ENCODE measurements at places on chromosomes 2 and 18. TPM values are rescaled to one million over a fixed set of nuclear protein-coding genes. Genes with fewer than 3 reads are reported as not detected.

The SPATA3 gene
- not detected for total RNA-seq

The DYNAP gene
- total RNA-seq = not detected

The LANCL1 gene
- total RNA-seq = 32.3 TPM

The SLC4A1AP gene
- 27.1 TPM for total RNA-seq

The TUBB8B gene
- not detected for total RNA-seq

The VAMP8 gene
- total RNA-seq = 90.9 TPM

The CHRNA1 gene
- not detected for total RNA-seq

The ALLC gene
- total RNA-seq = not detected

The C2orf66 gene
- 0.33 TPM for total RNA-seq

The CTDSP1 gene
- total RNA-seq = 103 TPM

The HIBCH gene
- total RNA-seq = 26.7 TPM

The ZNF804A gene
- not detected for total RNA-seq

The SALL3 gene
- not detected for total RNA-seq

The MDH1B gene
- 0.12 TPM for total RNA-seq

The KLHL30 gene
- not detected for total RNA-seq

The SKA1 gene
- total RNA-seq = 22.1 TPM

The UGT1A4 gene
- not detected for total RNA-seq

The KANSL3 gene
- 46.5 TPM for total RNA-seq

The FIGN gene
- not detected for total RNA-seq

The BARD1 gene
- total RNA-seq = 34.3 TPM

The TSPYL6 gene
- not detected for total RNA-seq

The PAX3 gene
- not detected for total RNA-seq

The FBLN7 gene
- total RNA-seq = 26.8 TPM

The AMER3 gene
- total RNA-seq = not detected

The CYP27A1 gene
- not detected for total RNA-seq

The PRKAG3 gene
- total RNA-seq = not detected

The ACMSD gene
- total RNA-seq = not detected

The HYCC2 gene
- 24.4 TPM for total RNA-seq

The GPBAR1 gene
- 0.68 TPM for total RNA-seq

The RGPD3 gene
- total RNA-seq = 0.21 TPM

The GTF2A1L gene
- total RNA-seq = not detected

The DNAJC5G gene
- total RNA-seq = not detected

The COL3A1 gene
- 0.09 TPM for total RNA-seq

All from activated CD4-positive, alpha-beta T cell treated with anti-CD3 and anti-CD28 coated beads, Interleukin-2, amount 10 ng/mL, durations not matched to agents 24 days and 14 days (primary cell).